ENCODE measurements at places on chromosomes 5 and 9.

- DNase-seq, result no peak
These were observed 81.7 kb downstream of the MACROH2A1 start for GRCh38 chr5:135317286-135317685.

GRCh38 chr5:137279521-137280231 lies 219.4 kb downstream of the SPOCK1 start:
- no peak for DNase-seq

GRCh38 chr5:116514421-116514970 lies 60.1 kb downstream of the SEMA6A start:
- no peak for DNase-seq

GRCh38 chr9:116134975-116135374 lies 18.6 kb upstream of the PAPPA start:
- DNase-seq, result no peak

GRCh38 chr9:12884736-12885395 lies 110.0 kb downstream of the LURAP1L start:
- DNase-seq, result no peak

- no peak for DNase-seq
These were observed 1.1 kb upstream of the ELL2 start for GRCh38 chr5:95962785-95963184.

DNA sequence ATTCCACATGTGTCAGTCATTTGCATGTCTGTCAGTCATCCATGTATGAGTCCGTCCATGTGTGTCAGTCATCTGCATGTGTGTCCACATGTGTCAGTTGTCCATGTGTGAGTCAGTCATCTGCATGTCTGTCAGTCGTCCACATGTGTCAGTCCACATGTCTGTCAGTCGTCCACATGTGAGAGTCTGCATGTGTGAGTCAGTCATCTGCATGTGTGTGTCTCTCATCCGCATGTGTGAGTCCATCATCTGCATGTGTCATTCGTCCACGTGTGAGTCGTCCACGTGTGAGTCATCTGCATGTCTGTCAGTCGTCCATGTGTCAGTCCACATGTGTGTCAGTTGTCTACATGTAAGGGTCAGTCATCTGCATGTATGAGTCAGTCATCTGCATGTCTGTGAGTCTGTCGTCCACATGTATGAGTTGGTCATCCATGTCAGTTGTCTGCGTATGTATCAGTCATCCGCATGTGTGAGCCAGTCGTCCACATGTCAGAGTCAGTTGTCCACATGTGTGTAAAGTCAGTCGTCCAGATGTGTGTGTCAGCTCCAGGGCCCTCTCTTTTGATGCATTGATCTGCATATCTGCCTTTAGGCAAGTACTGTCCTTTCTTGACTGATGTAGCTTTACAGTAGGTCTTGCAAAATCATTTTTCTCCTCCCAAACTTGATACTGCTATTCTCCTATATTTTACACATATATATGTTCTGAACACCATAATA lies 72.5 kb upstream of the CACNA1B start:
- peak; percentile 27 for DNase-seq

DNA sequence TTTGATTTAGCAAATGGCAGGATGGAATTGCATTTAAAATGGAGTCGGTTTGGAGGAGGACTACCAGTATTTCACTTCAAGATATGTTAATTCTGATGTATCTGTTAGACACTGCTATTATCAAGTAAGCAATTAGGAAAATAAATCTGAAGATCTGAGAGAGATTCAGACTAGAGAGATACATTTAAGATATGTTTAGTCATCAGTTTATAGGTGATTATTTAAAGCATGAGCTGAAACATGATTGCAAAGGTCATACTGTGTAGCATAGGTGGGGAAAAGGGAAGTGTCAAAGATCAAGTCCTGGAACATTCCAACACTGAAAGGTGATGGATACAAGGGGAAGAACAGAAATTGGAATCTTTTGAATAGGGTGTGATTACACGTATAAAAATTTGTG lies 79.1 kb downstream of the FAM174A start:
- DNase-seq, result no peak

DNA sequence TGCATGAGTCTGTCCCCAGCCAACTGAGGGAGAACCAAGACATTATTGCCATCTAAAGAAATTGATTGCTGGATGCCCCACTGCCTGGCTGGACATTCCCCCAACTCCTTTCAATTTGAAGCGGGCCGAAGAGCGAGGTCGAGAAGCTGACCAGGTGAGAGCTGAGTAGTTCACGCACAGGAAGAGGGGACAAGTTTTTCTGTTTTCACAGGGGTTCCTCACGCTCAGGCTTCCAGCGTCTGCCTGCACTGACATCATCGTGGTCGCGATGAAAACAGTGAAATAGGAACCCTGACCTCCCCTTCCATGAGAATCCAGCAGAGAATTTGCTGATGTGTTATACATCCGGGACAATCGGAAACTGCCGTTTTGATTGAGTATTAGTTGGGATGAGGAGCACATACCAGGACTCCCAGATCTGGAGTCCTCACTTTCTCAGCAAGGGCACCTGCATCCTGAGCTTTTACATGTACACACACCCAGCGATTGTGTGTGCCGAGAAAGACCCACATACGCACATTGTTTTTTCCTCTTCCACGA lies 3.1 kb upstream of the DMRT3 start:
- peak; percentile 23 for DNase-seq

GRCh38 chr5:89208811-89209210 lies 325.8 kb upstream of the MEF2C start:
- no peak for DNase-seq

- DNase-seq, result peak; percentile 81
These were observed 89.4 kb downstream of the ANXA2R start for GRCh38 chr5:42950456-42951292.

GRCh38 chr5:149728303-149728702 lies 1.8 kb upstream of the PPARGC1B start:
- DNase-seq, result no peak

GRCh38 chr5:45521067-45521466 lies 175.1 kb downstream of the HCN1 start:
- no peak for DNase-seq

Data from activated T-cell treated with anti-CD3 and anti-CD28 coated beads, Interleukin-2, amount 50 U/mL, for 48 hours (primary cell).